Small intestine (tissue), 16 donors: ENCODE measurements at places on chromosomes 5 and 9. TPM values are rescaled to one million over a fixed set of nuclear protein-coding genes. Genes with fewer than 3 reads are reported as not detected.

The RANBP17 gene
- polyA plus RNA-seq = 0.67 TPM

The IFNA6 gene
- not detected for polyA plus RNA-seq

The REEP2 gene
- polyA plus RNA-seq = 2.2 TPM

DNA sequence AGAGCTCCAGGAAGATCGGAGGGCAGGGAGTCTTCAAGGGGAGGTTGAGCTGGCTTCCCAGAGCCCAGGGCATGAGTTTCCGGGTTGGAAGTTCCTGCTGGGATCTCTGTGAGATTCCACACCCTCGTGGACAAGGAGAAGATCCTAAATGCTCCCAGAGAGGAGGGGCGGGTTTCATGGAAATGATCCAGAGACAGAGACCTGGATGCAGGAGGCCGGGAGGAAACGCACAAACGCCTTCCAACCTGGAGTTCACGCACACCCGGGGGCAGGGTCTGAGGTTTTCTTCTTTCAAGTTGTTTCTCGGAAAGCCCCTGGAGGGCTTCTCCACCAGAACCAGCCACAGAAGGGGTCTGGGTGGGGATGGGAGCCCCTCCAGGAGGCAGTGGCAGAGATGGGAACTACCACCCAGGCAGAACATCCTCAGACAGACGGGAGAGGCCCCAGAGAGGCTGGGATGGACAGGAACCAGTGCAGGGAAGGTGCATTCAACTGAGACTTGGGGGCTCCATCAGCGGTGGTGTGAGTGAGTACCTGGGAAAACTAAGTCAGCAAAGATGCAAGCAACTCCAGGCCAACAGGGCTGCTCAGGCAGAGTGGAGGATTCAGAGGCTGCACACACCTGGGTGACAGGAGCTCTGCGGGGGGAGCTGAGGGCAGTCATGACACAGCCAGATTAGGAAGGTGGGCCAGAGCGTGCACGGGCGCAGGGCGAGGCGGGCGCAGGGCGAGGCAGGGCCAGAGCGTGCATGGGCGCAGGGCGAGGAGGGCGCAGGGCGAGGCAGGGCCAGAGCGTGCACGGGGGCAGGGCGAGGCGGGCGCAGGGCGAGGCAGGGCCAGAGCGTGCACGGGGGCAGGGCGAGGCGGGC is 52.1 kb upstream of the EXOC3 start:
- peak; percentile 38 for DNase-seq
- no peak overlapping the region for H3K4me3 ChIP-seq
- H3K36me3 ChIP-seq = no peaks in the 10 kb centered on the region
- no peak overlapping the region for H3K27ac ChIP-seq
- no peaks in the 10 kb centered on the region for H3K4me1 ChIP-seq
- no peaks in the 10 kb centered on the region for H3K27me3 ChIP-seq

The DMRTA1 gene
- polyA plus RNA-seq = under 0.01 TPM

DNA sequence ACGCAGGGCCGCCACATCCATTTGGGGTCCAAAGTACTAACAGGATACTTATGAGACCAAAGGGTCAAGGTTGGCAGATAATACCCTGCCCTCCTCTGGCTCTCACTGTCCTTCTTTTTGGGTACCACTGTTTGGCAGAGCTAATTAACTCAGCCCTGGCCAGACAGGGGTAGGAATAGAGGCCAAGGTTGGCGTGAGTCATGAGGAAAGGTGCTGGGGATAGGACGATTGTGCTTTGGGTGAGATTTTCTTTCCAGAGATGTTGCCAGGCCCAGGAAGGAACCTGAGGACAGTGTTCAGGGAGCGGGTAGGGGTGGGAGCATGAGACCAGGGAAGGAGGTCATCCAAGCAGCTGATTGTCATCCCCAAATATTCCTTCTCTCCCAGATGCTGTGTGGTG is 191.8 kb upstream of the PANK3 start:
- no peak overlapping the region for H3K4me3 ChIP-seq
- H3K4me1 ChIP-seq = no peaks in the 10 kb centered on the region
- no peaks in the 10 kb centered on the region for H3K36me3 ChIP-seq

- H3K27ac ChIP-seq = no peak overlapping the region
- H3K4me3 ChIP-seq = no peak overlapping the region
- H3K36me3 ChIP-seq = no peaks in the 10 kb centered on the region
- DNase-seq = no peak
- no peaks in the 10 kb centered on the region for H3K4me1 ChIP-seq
Observed at GRCh38 chr9:76699971-76700370, 64.3 kb upstream of the PCA3 start.

The PSAT1 gene
- 101 TPM for polyA plus RNA-seq

- H3K4me1 ChIP-seq = no peaks in the 10 kb centered on the region
- no peak for DNase-seq
- H3K27ac ChIP-seq = no peak overlapping the region
- no peaks in the 10 kb centered on the region for H3K27me3 ChIP-seq
- H3K4me3 ChIP-seq = no peak overlapping the region
Observed at GRCh38 chr9:87180361-87180760, 233.1 kb upstream of the GAS1 start.

The TMEM215 gene
- polyA plus RNA-seq = not detected

DNA sequence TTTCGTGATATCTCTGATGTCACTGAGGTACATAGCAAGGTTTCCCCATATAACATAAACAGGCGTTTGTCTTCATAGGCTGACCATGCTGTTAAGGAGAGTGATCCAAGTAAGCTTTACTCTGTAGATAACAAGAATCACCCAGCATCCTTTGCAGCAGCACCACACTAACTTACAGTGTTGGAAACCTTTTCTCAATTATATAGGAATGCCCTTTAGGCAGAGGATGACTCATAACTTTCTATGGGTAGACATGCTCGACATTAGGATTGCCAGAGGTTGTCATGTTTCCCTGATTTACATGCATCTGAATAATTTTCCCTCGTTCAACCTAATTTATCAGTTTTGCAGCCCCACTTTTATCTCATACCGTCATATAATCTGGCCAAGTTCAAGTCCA is 870.0 kb upstream of the CDH9 start:
- no peaks in the 10 kb centered on the region for H3K4me1 ChIP-seq
- H3K27ac ChIP-seq = no peak overlapping the region
- H3K27me3 ChIP-seq = no peaks in the 10 kb centered on the region
- DNase-seq = no peak
- H3K4me3 ChIP-seq = no peak overlapping the region

The ARRDC1 gene
- polyA plus RNA-seq = 63.4 TPM

The FAM153A gene
- polyA plus RNA-seq = 1.5 TPM

DNA sequence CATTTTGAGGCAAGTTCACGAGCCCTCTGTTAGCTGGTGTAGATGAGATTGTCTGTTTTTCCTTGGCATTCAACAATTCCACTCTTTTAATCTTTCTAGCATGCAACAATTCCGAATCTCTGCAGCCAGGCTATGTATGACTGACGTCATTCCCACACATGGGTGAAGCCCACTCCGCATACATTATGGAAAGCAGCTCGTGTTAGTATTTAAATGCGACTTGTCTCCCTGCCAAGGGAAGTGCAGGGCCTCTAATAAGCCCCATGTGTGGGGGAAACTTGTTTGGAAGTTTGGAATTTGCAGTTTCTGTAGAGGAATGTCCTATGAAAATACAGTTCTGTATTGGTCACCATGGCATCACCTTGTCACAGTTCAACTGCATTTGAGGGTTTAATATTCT is 146.0 kb upstream of the FBXL7 start:
- H3K4me1 ChIP-seq = no peaks in the 10 kb centered on the region
- no peak overlapping the region for H3K27ac ChIP-seq
- no peak for DNase-seq
- no peaks in the 10 kb centered on the region for H3K36me3 ChIP-seq

The MCIDAS gene
- polyA plus RNA-seq = not detected

DNA sequence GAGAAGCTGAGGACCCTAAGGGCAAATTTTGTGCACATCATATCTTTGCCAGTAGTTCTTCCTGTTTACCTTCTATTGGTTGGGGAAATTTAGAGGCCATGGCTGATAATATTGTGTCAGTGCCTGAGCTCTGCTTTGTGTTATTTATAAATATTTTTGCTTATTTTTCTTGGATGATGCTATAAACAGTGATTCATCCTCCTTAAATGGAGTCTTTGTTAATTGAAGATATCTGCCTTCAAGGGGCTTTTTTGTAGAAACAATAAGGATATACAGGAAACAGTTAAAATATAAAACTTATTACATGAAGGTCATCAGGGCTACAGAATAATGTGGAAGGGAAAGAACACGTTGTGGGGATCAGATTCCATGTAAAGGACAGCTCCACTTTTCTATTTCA is 78.0 kb downstream of the PAM start:
- no peak for DNase-seq
- no peaks in the 10 kb centered on the region for H3K27me3 ChIP-seq
- no peak overlapping the region for H3K4me3 ChIP-seq
- H3K4me1 ChIP-seq = no peaks in the 10 kb centered on the region

- no peak overlapping the region for H3K4me3 ChIP-seq
- H3K27me3 ChIP-seq = no peaks in the 10 kb centered on the region
- DNase-seq = no peak
- H3K4me1 ChIP-seq = no peaks in the 10 kb centered on the region
Observed at GRCh38 chr9:91623004-91623403, 199.4 kb upstream of the NFIL3 start.

- no peak for DNase-seq
- H3K4me3 ChIP-seq = no peak overlapping the region
- no peaks in the 10 kb centered on the region for H3K27me3 ChIP-seq
- no peaks in the 10 kb centered on the region for H3K4me1 ChIP-seq
- H3K36me3 ChIP-seq = no peaks in the 10 kb centered on the region
- no peak overlapping the region for H3K27ac ChIP-seq
Observed at GRCh38 chr5:77321793-77322394, 111.4 kb downstream of the PDE8B start.

DNA sequence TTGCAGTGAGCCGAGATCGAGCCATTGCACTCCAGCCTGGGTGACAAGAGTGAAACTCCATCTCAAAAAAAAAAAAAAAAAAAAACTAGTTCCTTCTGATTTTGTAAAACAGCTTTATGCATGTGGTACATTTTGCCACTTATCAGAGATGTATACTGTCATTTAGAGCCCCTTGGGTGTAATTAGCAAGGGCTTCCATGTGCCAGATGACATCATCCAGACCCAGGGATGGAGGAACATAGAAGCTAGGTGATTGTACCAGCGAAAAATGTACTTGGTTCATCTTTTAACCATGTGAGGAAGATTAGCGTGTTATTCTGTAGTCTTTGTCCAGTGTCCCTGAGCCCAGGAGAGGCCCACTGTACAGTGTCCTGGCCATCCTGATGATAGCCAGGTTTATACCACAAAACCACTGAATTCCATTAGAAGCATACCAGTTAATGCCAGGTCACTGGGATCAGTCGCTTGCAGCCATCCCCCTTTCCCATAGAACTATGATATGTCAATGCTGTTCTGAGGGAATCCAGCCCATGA is 239.3 kb upstream of the SGCD start:
- no peaks in the 10 kb centered on the region for H3K4me1 ChIP-seq
- no peak overlapping the region for H3K27ac ChIP-seq
- no peak for DNase-seq

The SLC6A19 gene
- 139 TPM for polyA plus RNA-seq
